Fibroblast of skin of right quadriceps (primary cell): ENCODE measurements at places on chromosomes 11 and 22.
A peak's percentile ranks its signal among the peaks of the same experiment; 100 is the strongest.

DNA sequence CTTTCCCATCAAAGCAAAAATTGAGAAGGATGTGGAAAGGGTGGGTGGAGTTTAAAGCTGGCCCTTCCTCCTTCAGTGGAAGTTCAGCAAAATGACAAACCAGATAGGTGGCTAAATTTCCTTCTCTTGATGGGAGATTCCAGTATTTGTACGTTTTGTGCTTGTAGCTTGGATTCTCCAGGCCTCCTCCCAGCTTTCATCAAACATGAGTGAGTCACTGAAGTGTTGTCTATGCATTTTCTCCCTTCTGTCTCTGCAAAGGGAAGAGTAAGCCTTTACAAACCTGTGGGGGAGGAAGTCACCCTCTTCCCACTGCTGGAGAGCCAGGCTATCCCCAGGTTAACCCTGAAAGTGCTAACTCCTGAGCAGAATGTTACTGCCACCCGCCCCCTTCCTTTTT, 6.4 kb downstream of the MARK2 start:
- peak; percentile 79 for DNase-seq

DNA sequence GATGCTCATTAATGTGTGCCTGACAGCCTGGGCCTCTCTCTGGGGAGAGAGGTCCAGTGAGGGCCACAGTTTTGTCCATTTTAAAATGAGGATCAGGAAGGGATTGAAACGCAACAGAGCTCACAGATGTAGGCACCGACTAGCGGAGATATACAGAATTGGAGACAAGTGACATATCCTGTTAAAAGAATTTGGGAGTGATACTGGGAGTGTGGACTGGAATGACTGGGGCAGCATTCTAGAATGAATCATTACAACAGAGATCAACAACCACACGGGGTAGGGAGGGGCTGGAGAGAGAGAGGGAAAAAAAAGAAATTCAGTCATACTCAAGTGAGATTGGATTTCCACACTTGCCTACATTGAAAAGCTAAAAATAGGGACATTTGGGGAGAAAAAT, 2.5 kb upstream of the NCAM1 start:
- DNase-seq = peak; percentile 69

GRCh38 chr22:49349181-49349835, 478.4 kb downstream of the BRD1 start:
- no peak for DNase-seq

GRCh38 chr22:40236131-40236665, 58.5 kb downstream of the TNRC6B start:
- no peak for DNase-seq

DNA sequence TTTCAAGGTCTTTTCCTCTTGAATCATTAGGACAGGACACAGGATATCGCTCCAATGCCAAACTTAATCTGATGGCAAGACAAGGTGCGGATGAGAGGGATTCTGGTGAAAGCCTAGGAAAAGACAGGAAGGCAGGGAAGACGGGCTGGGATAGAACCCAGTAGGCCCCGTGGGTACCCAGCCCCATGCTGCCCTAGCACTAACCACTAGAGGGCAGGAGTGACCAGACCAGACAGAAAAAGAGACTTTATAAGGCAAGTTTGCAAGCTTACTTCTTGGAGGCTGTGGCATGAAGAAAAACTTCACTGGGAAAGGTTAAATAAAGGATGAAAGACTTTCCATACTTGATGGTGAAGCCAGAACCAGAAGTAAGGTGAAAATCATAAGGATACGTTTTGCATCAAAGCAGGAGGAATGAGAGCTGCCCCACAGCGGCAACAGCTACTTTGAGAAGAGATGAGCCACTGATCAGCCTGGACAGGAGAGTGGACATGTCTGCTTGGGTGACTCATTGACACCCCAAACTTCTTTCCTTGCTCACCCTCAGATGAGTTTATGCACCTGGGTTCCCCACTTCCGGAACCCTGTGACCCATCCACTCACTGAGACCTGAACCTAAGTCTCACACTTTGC, 39.8 kb downstream of the SYN3 start:
- DNase-seq = peak; percentile 37

DNA sequence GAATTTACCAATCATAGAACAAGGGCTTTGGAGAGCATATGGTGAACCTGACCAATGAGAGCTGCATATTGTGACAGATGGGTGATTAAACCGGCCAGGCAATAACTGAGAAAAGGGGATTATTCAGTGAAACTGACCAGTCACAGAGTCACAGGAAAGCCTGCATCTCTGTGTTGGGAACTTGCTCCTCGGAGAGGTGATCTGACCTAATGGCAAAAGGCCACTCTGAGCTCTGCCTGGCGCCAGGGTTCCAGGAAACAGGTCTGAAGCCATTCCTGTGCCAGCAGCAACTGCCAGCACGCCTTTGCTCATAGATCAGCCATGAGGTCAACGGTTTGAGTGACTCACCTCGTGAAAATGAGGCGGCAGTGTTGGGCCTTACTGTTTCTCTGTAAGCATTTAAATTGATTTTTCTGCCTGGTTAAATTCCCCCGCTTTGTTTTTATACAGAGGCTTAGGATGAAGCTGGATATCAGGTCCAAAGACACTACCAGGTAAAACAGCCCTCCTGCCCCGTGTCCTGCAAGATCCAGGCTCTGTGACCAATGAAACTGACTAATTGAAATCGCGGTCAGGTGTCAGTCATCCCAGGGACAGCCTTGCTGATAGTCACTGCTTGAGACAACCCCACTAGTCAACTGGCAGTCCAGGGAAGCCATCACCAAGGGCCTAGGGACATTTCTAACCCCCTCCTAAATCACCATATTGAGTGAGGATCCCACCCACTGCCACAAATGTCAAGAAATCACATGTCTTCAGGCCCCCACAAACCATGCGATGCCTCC, 35.8 kb upstream of the MYOD1 start:
- DNase-seq = peak; percentile 36
